ENCODE measurements at places on chromosomes 12 and 14. TPM values are rescaled to one million over a fixed set of nuclear protein-coding genes. Genes with fewer than 3 reads are reported as not detected.

The IL23A gene
- total RNA-seq: 0.32 TPM

The RNASE3 gene
- not detected for total RNA-seq

DNA sequence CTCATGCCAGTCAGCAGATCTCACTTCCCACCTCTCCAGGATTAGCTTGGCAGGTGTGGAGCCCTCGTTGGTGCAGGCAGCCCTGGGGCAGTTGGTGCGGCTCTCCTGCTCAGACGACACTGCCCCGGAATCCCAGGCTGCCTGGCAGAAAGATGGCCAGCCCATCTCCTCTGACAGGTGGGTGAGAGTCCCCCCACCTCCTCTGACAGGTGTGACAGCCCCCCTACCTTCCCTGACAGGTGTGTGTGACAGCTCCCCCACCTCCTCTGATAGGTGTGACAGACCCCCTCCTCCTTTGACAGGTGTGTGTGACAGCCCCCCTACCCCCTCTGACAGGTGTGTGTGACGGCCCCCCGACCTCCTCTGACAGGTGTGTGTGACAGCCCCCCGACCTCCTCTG is 26.3 kb downstream of the PAPLN start:
- no peak for DNase-seq

DNA sequence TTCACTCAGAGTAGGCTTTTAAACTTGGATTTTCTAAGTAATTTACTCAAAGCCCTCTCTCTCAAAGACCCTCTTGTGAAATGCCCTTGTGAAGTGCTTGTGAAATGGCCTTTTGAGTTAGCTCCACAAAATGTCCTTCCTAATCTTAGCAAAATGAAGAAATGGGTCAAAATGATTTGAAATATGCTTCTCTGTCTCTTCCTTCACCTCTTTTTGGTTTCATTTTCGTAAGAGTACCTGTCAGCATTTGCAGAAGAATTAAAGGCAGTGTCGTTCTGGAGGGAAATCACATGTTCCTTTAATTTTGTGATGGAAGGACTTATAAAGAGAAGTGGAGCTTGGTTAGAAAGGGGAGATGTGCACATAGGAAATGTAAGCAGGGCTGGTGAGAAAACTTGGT is 93.7 kb downstream of the HMGA2 start:
- no peak for DNase-seq

DNA sequence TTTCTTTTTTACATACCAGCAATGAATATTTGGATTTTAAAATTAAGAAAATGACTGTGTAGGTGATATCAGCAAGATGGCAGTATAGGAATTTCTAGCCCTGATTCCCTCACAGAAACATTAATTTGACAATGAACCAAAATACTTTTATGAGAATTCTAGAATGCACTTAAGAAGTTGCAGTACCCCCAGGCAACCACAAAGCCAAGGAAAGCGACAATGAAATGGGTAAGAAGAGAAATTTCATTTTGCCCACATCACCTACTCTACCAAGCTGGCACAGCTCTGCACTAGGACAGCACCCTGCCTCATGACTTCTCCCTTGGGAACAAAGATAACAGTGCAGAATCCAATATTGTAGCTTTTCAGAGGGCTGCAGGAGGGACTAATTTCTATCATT is 6.6 kb downstream of the OR9K2 start:
- DNase-seq: no peak

The SPIC gene
- total RNA-seq: not detected
